ENCODE measurements at places on chromosomes 5 and 9. TPM values are rescaled to one million over a fixed set of nuclear protein-coding genes. Genes with fewer than 3 reads are reported as not detected.
A peak's percentile ranks its signal among the peaks of the same experiment; 100 is the strongest.

- DNase-seq = no peak
Measured at GRCh38 chr5:159319363-159319762, 10.9 kb downstream of the IL12B start.

- DNase-seq = no peak
Measured at GRCh38 chr5:125785407-125785806, 637.8 kb upstream of the GRAMD2B start.

GRCh38 chr9:128203024-128203706 is at the start of gene DNM1:
Gene DNM1 (plus strand): TSS chr9:128203379. CDS start chr9:128203471, 92 bp downstream.
- DNase-seq = peak; percentile 54

The PCDHB9 gene
- total RNA-seq = 0.18 TPM

The CTSL gene
- 57.0 TPM for total RNA-seq

The GLDC gene
- 0.83 TPM for total RNA-seq

- DNase-seq = no peak
Measured at GRCh38 chr5:62284946-62285891, 20.8 kb upstream of the KIF2A start.

GRCh38 chr5:77449277-77449676 is 42.8 kb downstream of the WDR41 start:
- no peak for DNase-seq

- peak; percentile 18 for DNase-seq
Measured at GRCh38 chr9:121463026-121463807, 36.4 kb downstream of the GGTA1 start.

DNA sequence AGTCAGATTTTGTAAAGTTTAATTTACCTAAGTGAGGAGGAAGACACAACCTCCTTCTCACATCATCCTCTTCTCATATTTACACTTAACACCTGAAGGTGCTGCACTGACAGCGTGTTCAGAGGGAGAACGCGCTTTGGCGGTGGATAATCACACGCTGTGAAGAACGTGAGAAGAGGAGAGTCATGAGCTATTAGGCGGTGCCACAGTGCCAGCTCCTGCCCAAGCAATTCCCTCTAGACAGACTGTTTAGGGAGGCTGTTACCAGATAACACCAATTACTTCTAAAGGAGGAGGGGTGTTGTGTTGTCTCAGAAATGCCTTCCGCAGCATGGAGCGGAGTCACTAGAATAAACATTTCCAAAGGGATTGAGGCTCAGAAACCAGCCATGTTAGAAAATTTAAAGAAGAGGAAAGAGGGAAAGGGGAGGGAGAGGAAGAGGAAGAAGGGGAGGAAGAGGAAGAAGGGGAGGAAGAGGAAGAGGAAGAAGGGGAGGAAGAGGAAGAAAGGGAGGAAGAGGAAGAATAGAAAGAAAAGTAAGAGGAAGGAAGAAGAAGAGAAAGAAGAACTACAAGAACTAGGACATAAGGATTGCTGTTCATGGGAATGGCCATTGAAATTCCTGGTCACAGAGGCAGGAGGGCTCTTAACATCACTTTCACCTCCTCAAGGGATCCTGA is 37.3 kb upstream of the WWC1 start:
- no peak for DNase-seq

The RNF130 gene
- 12.5 TPM for total RNA-seq

DNA sequence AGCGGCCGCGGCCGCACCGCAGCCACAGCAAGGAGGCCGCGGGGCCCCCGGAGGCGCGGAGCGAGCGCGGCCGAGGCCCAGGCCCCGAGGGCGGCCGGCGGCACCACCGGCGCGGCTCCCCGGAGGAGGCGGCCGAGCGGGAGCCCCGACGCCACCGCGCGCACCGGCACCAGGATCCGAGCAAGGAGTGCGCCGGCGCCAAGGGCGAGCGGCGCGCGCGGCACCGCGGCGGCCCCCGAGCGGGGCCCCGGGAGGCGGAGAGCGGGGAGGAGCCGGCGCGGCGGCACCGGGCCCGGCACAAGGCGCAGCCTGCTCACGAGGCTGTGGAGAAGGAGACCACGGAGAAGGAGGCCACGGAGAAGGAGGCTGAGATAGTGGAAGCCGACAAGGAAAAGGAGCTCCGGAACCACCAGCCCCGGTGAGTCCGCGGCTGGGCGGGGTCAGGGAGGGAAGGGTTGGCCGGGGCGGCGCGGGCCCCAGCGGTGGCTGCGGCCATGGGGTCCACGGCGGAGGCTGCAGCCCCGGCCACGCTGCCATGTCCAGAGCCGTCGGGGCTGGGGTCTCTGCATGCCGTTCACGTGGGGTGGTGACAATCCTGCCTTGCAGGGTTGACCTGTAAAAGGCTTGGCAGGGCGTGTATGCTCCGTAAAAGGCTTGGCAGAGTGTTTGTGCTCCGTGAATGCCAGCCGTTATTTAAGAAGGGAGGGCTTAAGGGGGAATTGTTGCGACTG is 146.0 kb downstream of the CACNA1B start:
- DNase-seq = no peak

The IFNB1 gene
- total RNA-seq = not detected

The CD72 gene
- 0.36 TPM for total RNA-seq

DNA sequence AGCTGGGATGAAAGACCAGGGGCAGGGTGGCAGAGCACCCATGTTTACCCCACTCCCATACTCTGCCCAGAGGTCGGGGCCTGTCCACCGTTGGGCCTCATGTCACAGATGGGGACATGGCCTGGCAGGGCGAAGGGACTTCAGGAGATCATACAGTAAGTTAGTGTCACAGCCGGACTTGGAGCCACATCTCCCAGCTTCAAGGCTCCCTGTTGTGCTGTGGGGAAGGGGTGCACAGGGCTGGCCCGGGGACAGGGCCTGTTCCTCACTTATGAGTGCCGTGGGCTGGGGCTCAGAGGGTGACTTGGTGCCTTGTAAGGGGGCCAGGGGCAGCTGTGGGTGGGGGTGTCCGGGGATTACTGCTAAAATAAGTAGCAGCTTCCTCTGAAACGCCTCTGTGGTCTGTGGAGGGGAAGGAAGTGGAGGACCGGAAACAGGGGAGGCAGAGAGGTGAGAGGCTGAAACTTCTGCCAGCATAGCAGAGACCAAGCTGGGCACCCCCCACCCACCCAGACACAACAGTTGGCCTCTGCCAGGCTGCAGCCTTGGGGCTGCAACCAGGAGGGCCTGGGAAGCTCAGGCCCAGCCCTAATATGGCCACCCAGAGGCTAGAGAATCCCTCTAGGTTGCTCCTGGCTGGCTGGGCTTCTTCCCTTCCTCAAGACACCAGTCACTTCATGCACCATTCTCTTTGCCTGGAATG is 41.1 kb upstream of the NEK6 start:
- DNase-seq = no peak

The PPP2R2B gene
- not detected for total RNA-seq

The WWC1 gene
- 10.3 TPM for total RNA-seq

DNA sequence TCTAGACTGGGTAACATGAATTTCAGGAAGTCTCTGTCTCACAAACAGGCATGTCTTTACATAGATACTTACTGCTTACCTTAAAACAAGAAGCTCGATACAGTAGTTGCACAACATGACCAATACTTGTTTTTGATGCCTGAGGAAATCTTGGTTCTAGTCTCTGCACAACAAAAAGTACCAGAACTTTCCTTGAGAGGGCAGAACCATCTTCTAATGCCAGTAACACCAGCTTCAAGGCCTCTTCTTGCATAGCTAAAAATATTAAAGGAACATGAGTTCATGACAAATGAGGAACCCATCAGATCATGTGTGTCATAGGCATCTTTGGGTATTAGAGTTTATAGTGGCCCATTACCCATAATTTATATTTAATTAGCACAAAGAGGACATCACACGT is 22.0 kb downstream of the RC3H2 start:
- DNase-seq = no peak

DNA sequence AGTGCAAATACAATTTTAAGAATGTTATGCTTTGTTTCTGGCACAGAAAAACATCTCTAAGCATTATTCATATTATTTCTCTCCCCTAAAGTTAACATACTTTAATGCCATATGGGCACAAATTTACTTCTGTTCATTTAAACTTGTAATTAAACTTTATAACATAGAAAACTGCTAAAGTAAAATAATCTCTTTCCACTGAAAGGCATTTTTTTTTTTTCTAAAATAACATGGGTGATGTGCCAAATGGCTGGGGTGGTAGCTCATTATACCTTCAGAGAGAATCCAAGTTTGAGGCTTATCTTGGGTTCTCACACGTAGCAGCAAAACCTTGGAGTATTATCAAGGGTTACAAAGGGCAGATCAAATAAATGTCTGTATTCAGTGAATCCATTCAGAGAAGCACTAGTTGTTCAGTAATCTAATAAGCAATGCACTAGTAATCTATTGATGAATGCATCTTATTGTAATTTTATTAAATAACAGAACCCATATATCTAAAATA is 257.6 kb upstream of the POU5F2 start:
- DNase-seq = no peak

- DNase-seq = peak; percentile 45
Measured at GRCh38 chr5:8905021-8905420, 640.9 kb downstream of the SEMA5A start.

The CTSV gene
- total RNA-seq = 0.54 TPM

GRCh38 chr5:176341325-176342157 is 20.0 kb downstream of the KIAA1191 start:
- no peak for DNase-seq

The MEGF10 gene
- not detected for total RNA-seq

DNA sequence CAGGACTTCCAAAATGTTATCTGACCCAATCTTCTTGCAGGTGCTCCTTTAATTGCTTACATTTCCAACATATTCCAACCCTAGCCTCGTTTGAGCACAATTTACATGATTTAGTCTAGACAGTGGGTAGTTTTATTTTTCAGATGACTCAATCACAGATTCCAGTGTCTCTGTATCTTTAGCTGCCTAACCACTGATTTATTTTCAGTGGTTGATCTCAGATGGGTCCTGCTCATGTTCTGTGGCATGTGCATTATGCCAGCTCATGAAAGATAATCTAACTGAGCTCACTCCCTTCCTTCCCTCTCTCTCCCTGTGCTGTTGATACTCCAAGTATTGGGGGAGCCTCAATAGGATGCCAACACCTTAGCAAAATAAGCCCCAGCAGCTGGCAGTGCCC is 106.1 kb upstream of the ICE1 start:
- no peak for DNase-seq

DNA sequence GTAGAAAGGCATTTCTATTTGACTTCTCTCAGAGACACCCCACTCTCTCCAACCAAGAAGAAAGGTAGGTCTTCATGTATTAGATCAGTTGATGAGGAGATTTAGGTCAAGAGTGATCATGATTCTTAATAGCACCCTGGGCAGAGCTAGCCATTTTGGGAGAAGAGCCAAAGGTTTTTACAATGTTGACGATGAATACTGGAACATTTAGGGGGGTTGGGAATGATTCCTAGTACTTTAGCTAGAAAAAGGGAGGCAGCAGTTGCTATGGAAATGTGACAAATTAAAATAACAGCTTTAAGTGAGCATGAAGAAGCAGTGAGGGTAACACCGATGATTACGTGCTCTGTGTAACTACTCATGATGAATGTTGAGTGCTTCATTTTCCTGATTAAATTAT is 9.5 kb upstream of the RPS23 start:
- DNase-seq = no peak

The TMED7 gene
- 173 TPM for total RNA-seq
